ENCODE measurements at places on chromosomes 3 and 15.

GRCh38 chr3:13532631-13533030 is 16.3 kb upstream of the FBLN2 start:
- DNase-seq, result no peak

GRCh38 chr15:72970933-72971760 is 81.1 kb upstream of the NEO1 start:
- DNase-seq, result no peak

DNA sequence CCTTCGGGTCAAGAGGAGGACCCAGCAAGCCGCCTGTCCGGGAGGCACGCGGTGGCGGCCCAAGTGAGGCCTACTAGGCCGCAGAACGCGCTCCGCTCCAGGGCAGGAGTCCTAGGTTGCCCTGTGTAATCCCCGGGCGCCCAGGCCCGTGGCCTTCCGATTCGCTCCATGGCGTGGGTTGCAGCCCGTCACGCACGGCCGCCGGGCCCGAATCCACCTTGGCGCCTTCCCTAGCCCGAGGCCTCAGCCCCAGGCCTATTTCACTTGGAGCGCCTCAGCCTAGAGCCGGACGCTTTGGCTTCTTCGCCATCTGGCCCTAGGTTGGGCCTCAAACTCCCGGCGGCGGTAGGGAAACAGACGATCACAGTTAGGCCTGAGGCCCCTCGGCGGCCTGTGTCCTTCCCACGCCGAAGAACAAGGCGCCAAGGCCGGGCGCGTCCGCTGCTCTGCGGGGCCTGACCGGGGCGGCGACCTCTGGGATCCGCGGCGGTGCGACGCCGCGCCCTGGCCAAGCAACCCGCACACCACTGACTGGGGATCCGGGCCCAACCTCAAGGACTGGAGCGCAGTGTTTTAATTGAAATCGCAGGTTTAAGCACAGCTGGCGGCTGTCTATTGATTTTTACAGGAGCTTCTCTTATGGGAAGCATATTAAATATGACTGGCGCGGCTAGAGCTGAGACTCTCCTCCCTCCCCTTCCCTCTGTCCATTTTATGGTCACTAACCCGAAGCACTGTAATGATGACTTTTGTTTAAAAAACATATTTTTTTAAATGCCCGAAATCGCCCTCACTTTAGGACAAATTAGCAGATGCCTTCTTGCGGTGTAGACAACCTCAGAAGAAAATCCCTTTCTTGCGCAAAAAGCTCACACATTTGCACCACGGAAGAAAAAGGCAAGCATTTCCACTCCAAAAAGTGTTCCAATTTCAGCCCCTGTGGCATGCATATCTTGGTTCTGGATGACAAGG is 3.8 kb upstream of the FEZF2 start:
- no peak for DNase-seq

DNA sequence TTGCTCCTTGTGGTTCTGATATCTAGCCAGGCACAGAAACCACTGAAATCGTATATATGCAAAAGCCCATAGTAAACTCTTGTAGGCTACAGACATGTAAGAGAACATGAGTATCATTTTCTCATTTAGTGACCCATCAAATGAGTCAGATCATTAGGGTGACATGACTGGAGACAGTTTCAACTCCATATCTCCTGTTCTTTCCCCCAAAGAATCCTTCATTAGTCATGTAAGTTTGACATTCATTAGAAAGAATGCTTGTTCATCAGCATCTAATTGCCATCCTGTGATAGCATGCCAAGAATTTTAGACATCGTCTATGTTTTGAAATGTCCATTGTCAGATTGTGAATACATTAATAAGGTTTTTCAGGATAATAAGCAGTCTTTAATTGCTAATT is 264.9 kb upstream of the TPM1 start:
- no peak for DNase-seq

- DNase-seq, result no peak
Observed at GRCh38 chr15:59223736-59224135, 17.1 kb downstream of the LDHAL6B start.

- DNase-seq, result no peak
Observed at GRCh38 chr3:66722675-66723074, 221.9 kb upstream of the LRIG1 start.

DNA sequence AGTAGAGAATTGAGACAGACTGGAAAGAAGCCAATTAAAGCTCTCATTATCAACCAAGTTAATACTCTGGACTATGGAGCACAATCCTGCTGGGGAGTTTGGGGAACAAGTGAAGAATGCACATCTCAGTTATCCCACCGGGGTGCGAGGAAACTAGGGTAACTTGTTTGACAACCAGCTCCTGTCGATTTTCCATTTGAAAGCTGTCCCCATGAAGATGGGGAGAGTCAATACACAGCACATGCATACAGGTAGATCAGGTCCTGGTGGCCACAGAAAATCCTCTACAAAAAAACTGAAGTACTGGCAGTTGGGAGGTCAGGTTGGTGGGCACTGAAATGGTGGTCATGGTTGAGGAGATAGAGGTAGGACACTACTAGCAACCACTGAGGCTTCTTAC is 25.7 kb upstream of the GRAMD1C start:
- no peak for DNase-seq

DNA sequence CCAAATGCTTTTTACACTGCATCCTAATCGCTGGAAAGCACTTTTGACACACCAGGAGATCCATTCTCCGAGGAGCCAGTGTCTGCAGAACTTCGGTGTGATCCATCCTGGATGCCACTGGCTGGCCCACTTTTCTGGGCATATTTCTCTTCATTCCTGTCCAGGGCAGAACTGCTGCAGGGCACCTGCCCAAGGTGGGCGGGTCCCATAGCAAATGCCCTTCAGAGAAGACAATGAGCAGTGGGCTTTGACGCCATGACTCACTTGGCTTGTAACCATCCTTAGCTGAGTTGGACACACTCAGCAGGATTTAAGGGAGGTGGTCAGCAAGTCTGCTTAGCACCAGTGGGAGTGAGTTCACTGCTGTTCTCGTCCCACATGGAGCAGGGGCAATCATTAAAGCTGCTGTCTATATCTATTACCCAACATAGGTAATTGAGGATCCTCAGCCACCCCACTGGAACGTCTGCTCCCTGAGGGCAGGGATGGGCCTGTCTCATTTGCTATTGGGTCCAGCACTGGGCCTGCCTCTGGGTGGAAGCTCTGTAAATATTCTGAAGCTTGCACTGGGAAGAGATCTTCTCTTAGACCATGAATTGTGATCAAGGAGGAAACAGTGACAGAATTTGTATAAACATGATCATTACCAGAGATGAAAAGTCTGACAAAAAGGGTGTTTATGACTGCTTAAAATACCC is 112.7 kb upstream of the IQSEC1 start:
- DNase-seq, result no peak

GRCh38 chr15:55197362-55197705 is 593 bp upstream of the RSL24D1 start:
- no peak for DNase-seq

DNA sequence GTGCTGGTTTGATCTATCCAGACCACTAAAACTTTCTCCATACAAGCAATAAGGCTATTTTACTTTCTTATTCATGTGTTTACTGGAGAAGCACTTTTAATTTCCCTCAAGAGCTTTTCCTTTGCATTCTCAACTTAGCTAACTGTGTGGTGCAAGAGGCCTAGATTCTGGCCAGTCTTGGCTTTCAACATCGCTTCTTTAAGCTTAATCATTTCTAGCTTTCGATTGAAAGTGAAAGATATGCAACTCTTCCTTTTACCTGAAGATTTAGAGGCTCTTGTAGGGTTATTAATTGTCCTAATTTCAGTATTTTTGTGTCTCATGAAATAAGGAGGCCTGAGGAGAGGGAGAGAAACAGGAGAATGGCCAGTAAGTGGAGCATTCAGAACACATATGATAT is 234.8 kb upstream of the GADL1 start:
- no peak for DNase-seq

DNA sequence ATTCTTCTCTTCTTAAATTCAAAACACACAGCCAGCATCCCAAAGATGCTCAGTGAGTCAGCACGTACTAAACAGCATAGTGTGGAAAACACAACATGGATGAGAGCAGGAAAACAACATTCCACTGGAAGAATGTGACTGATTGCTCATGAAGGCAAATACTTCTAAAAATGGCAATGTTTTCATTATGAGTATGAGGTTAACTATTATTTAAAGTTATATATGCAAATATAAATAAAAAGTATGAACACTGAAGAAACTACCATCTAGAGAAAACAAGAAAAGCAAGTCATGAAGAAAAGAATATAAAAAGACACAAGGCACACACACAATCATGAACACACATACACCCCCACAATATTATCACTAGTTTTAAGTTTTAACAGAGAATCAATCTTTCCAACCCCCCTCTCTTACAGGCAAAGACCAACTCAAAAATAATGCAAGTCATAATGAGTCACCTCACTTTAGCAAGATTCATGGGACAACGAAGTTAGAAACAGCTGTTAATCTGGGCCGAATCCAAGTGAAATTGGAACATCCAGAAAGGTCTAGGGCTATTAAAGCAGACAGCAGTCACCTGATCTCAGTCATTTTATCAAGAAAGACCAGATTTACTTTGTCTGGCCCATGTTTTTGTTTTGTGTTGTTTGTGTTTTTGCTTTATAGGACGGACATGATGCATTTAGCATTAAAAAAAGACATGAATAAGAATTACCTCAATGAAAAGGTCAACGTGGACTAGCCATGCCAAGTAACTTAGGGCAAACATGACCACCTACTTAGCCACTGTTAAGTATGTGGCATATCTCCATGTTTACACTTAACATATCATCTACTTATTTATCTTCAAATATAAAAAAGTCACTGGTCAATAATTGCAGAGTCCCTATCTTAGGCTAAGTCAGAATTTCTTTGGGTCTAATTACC is 18.1 kb downstream of the GBE1 start:
- DNase-seq, result no peak

DNA sequence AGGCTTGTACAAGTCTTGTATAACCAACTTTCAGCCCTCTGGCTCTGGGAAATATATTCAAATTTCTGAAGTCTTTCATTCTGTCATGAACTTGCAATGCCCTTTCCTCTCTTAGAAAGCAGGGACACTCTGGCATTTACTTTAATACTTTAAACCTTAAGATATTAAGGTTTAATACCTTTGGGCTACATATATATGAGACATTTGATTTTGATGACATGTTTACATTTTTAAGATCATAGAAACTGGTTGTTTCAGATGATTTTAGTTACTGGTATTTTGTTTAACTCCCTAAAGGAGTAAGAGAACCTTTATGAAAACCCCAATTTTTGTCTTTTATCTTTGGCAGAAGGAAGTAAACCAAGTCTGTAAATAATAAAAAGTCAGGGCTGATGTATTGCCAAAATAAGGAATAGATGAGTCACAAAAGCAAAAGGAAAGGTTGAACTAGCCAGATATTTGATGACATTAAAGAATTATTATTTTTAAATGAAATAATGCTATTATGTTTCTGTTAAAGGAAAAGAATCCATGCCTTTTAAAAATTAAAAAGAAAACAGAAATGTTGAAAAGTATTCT is 579.0 kb upstream of the CBLB start:
- DNase-seq, result no peak

- DNase-seq, result no peak
Observed at GRCh38 chr3:25465266-25465860, 37.3 kb downstream of the RARB start.

GRCh38 chr3:157280786-157281185 is 120.8 kb upstream of the CCNL1 start:
- DNase-seq, result no peak

DNA sequence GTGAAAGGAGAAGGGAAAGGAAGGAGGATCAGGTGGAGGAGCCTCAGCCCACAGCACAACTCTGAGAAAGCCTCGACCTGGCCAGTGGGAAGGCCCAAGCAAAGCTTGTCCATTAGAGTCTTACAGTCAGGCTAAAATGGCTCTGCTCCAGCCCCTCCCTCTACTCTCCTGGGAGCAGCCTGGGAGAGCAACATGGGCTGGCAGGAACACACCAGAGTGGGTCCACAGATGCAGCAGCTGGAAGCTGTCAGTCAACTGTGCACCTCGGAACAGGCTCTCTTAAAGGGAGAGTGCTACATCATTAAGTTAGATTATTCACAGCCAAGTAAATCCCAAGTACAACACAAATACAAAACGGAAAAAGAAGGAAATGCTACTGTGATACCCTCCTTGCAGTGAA is 98.0 kb upstream of the LIMD1 start:
- peak; percentile 55 for DNase-seq

GRCh38 chr3:38149708-38150107 is 11.2 kb downstream of the MYD88 start:
- no peak for DNase-seq

DNA sequence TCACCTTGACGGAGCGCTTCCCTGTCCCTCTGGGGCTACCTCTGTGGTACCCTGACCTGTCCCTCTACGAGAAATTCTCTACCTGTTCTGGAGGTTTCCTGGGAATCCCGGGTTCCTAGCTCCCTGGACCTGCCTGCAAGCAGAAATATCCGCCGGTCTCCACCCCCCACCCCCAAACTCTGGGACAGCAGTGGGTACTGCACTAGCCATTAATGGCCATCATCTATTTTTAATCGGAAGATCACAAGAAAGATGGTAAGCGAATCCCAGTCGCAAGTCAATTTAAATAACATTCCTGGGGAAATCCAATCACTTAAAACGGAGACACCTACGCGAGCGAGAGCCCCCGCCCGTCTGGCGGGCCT is 429 bp upstream of the C3orf80 start:
- no peak for DNase-seq

GRCh38 chr3:3127432-3128010 is 781 bp downstream of the TRNT1 start:
- no peak for DNase-seq

- no peak for DNase-seq
Observed at GRCh38 chr15:90572893-90573292, 43.2 kb downstream of the CRTC3 start.

- no peak for DNase-seq
Observed at GRCh38 chr3:186427627-186428281, 65.7 kb upstream of the DGKG start.

DNA sequence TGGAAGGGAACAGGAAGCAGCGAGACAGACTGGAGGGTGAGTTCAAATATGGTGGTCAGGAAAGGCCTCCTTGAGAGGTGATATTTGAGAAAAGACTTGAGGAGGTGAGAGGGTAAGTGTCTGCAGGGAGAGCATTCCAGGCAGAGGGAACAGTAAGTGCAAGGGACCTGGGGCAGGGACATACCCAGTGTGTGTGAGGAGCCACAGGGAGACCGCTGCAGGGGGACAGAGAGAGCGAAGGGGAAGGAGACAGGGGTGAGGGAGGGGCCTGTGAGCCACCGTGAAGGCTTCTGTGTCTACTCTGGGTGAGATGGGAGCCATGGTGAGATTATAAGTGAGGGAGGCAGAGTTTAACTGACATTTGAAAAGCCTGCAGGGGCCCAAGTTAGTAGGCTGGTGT is 38.0 kb downstream of the WNT7A start:
- no peak for DNase-seq

GRCh38 chr3:154177406-154177805 is 56.2 kb downstream of the ARHGEF26 start:
- DNase-seq, result no peak
